CD4-positive, alpha-beta T cell treated with Interleukin-10 for 1 hour (primary cell): ENCODE measurements at places on chromosomes 5 and 9.

- DNase-seq = no peak
Observed at GRCh38 chr9:3902631-3903030, 376.8 kb upstream of the RFX3 start.

DNA sequence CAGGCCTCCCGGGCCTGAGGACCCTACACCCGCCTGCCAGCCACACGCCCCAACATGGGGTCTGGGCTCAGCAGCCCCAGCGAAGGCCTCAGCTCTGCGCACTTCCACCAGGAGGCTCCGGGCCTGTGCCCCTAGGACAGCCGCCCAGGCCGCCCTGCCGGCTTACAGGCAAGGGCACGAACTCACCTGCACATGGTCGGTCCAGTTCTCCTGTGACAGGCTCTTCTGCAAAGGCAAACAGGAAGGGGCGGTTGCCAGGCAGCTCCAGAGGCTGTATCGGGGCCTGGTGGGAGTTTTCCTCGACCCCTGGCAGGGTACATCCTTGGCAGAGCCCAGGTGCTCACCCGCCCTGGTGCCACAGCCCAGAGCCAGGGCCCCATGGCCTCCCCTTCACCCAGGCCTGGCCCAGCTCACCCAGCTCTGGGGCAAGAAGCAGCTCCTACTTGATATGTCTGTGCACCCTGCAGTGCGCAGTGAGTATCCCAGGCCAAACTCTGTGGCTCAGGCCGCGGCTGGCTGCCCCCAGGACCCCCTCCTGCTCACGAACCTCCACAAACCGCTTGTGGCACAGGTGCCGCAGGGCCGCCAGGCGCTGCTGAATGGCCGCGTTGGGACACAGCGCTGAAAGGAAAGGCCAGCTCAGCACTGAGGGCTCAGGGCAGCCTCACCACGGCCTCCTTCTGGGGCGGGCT, 52.2 kb upstream of the NRARP start:
- no peak for DNase-seq

DNA sequence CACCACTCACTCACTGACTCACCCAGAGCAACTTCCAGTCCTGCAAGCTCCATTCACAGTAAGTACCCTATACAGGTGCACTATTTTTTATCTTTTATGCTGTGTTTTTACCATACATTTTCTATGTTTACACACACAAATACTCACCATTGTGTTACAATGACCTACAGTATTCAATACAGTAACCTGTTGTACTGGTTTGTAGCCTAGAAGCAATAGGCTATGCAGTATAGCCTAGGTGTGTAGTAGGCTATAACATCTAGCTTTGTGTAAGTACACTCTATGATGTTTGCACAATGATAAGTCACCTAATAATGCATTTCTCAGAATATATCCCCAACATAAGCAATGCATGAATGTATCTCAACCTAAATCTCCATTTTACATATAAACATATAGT, 541.1 kb downstream of the NR2F1-AS1 start:
- DNase-seq = no peak

DNA sequence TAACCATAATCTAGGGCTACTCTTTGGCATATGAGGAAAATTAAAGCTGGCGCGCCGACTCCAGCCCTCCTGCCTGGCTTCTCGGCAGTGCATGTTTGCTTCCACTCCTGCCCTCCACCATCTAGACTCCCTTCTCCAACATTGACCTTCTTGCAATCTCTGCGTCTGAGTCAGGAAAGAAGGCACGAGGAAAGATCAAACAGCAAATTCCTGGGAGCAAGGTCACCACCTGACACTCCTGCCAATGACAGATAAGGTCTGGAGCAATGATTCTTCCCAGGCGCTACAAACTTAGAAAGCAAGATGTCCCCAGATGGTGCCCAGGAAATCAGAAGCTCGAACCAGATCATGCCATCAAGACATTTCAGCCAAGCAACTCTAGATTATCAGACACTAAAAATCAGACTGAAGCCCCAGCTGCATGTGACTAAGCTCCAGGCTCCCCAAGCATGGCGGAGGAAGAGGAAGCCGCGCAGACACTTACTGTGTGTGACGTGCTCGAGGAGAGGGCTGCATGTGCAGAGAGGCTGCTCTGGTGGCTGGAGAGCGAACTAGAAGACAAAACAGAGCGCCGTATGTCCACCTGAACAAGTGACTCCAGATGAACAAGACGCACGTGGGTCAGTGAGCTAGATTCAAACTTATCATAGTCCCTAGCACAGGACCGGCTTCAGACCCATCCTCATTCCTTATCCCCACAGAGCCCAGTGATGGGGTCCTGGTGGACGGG, 115.3 kb downstream of the UBE2R2 start:
- no peak for DNase-seq

GRCh38 chr5:178505639-178506407, 84.4 kb downstream of the COL23A1 start:
- DNase-seq = no peak

DNA sequence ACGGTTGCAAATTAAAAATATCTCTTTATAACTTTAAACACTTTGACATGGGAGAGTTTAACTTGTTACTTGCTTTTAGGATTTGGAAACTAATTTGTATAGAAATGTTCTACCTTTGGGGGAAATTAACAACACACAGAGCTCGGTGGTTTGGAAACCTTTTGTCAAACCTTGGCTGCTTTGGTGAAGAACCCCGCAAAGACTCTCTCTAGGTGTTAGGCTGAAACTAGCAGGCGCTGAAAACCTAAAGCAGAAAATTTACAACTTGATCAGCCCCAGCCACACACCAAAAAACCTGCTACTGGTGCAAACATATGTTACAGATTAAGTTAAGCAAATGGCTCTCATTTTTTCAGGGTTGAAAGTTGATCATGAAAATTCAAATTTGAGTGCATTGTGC, 25.8 kb downstream of the NR2F1 start:
- DNase-seq = no peak

DNA sequence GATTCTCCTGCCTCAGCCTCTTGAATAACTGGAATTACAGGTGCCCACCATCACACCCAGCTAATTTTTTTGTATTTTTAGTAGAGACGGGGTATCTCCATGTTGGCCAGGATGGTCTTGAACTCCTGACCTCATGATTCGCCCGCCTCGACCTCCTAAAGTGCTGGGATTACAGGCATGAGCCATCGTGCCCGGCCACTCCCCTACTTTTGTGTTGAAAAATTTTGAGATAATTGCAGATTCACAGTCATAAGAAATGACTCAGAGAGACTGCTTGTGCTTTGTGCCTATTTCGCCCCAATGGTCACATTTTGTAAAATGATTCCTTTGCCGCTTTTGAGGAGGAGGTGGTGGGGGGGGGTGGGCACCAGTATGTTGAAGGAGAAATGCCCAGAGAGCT, 48.1 kb upstream of the SH3PXD2B start:
- DNase-seq = no peak

DNA sequence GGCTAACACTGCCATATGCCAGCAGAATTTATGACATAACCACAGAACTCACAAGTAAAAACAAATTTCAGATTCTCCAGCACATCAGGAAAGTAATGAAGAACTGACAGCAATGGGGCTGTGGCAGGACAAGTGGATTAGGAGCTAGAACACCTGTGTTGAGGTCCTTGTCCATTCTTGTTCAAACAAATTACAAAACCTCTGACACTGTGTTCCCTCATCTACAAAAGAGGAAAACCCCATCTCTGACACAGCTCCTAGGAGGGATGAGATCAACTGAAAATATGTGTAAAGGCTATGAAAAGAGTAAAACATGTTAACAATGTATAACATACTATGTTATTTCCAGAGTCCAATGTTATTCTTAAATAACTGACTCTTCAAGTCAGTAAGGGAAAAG, 23.5 kb downstream of the ELP1 start:
- no peak for DNase-seq

DNA sequence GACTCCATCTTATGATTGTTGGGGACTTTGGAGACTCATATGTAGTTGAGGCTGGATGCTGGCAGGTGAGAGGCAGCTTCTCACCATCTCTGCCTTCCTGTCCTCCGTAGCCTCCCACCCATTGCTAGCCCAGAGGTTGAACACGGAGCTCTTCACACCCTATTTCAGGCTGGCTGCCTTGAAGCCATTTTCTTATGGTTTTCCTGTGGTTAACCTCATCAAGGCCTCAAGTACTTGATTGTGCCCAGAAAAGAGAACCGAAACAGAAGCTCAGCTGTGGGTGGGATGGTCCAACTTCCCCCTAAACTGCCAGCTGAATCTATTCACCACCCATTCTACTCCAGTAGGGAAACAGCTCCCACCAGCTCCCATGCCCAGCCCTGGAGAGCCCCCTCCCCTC, 102.9 kb downstream of the LIFR start:
- peak; percentile 73 for DNase-seq

DNA sequence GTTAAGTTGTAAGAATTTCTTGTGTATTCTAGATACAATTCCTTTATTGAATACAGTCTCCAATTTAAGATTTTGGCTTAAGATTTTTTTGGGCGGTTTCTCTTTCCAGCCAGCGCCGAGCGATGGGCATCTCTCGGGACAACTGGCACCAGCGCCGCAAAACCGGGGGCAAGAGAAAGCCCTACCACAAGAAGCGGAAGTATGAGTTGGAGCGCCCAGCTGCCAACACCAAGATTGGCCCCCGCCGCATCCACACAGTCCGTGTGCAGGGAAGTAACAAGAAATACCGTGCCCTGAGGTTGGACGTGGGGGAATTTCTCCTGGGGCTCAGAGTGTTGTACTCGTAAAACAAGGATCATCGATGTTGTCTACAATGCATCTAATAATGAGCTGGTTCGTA, 278.7 kb upstream of the TARS1 start:
- DNase-seq = no peak

GRCh38 chr5:6430418-6431028, 18.1 kb upstream of the UBE2QL1 start:
- no peak for DNase-seq

DNA sequence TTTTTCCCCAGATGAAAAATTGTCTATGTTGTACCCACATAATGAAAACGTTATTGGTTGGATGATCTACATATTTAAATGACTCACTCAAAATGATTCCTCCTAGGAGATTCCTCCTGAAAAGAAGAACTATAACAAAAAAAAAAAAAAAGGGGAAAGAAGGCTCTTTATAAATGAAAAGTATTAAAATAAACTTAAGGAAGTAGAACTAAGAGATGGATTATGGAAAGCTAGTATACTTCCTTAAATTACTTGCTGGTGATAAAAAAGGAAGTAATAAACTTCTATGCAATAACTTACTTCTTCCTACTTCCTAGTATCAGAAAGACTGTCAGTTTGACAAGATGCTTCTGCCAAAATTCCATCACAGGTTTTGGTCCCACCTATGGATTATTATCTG, 1087.7 kb downstream of the CDH12 start:
- DNase-seq = no peak

GRCh38 chr9:60545878-60546385, 368.3 kb upstream of the SPATA31A5 start:
- DNase-seq = no peak

- DNase-seq = no peak
Observed at GRCh38 chr9:114037961-114038723, 40.0 kb downstream of the AMBP start.

DNA sequence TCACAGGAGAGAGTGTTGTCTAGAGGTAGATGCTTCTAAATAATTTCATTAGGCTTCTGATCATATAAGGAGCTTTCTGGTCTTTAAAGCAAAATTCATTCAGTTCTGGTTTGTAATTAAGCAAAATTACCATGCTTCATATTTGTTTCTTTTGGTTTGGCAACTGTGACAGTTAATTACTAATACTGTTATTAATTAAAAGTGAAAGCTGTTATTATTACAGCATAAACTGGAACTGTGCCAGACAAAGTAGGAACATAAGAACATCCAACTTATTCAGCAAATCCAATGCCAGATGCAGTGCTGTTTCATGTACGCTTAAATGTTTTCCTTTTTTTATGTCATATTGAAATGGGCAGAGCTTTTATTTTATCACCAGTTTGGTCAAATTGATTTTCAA, 70.4 kb upstream of the DAB2 start:
- DNase-seq = no peak

DNA sequence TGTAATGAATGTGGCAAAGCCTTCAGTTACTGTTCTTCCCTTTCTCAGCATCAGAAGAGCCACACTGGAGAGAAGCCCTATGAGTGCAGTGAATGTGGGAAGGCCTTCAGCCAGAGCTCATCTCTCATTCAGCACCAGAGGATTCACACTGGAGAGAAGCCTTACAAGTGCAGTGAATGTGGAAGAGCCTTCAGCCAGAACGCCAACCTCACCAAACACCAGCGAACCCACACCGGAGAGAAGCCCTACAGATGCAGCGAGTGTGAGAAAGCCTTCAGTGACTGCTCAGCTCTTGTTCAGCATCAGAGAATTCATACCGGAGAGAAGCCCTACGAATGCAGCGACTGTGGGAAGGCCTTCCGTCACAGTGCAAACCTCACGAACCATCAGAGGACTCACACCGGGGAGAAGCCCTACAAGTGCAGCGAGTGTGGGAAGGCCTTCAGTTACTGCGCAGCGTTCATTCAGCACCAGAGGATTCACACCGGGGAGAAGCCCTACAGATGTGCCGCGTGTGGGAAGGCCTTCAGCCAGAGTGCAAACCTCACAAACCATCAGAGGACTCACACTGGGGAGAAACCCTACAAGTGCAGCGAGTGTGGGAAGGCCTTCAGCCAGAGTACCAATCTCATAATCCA, 6.8 kb downstream of the RPL12 start:
- no peak for DNase-seq

DNA sequence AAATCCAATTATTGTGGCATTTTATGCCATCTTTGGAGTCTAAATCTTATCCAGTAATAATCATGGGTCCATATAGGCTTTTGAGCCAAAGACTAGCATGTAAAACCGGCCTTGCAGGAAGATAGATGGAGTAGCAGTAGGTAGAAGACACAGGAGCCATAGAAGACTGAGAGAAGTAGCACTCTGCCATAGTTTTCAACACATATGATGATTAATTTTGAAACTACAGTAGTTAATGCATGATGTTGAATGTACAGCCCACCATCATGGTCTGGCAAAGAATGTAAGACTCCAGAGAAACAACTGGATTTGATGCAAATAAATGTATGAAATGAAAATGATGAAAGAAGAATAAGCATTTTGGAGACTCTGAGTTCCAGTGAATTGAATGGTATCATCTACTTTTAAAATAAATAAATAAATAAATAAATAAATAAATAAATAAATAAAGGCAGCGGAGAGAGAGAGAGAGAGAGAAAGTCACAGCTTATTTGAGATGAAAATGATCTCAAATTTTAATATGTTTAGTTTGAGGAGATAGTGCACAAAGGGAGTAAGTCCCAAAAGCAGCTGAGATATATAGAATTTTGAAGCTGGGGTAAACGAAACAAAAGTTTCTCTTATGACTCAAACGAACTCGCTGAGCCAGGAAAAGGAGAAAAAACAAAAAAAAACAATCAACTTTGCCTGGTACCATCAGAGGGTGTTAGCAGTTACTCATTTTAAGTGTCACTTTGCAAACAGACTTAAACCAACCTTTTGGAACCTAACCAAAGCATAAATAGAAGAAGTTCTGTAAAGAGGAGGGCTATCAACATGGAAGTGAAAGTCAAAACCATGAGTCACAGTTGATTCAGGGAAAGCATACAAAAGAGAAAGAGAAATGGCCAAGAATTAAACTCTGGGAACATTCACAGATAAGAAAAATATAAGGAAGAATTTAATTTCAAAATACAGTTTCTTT, 388.7 kb downstream of the CETN3 start:
- DNase-seq = no peak

- no peak for DNase-seq
Observed at GRCh38 chr5:56532466-56532865, 282.9 kb upstream of the MAP3K1 start.
